HFFc6 (cell line): ENCODE measurements at places on chromosomes 12 and 14. TPM values are rescaled to one million over a fixed set of nuclear protein-coding genes. Genes with fewer than 3 reads are reported as not detected.

- H3K27me3 ChIP-seq, result peaks cover 1% of the 10 kb centered on the region
- H3K4me3 ChIP-seq, result no peak overlapping the region
- peaks cover 24% of the 10 kb centered on the region for H3K4me1 ChIP-seq
These were observed 20.5 kb downstream of the ZBTB42 start for GRCh38 chr14:104821229-104821945.

GRCh38 chr12:28108599-28108998 is 81.7 kb upstream of the CCDC91 start:
- H3K36me3 ChIP-seq, result no peaks in the 10 kb centered on the region
- H3K4me1 ChIP-seq, result peaks cover 39% of the 10 kb centered on the region
- H3K27me3 ChIP-seq, result no peaks in the 10 kb centered on the region

Gene MUCL1
- not detected in 3 replicates for total RNA-seq

DNA sequence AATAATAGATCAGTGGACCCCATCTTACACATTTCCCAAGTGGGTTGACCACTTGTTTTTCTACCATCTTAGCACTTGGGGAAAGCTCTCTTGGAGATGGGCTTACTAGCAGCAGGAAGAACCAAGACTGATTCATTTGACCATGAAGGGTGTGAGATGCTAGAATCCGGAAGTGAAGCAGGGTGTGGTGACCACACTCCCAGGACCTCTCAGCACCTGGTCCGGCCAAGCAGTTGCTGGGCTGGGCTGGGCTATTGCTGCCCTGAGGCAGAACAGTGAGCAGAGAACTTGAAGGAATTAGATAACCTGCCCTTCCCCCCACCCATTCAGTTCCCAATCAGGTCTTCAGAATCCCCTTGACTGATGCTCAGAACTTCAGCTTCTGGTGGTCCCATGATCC is 24.4 kb downstream of the ADCY6 start:
- H3K4me1 ChIP-seq, result peaks cover 21% of the 10 kb centered on the region
- H3K27me3 ChIP-seq, result no peaks in the 10 kb centered on the region
- H3K27ac ChIP-seq, result no peak overlapping the region
- H3K36me3 ChIP-seq, result peaks cover 6% of the 10 kb centered on the region

DNA sequence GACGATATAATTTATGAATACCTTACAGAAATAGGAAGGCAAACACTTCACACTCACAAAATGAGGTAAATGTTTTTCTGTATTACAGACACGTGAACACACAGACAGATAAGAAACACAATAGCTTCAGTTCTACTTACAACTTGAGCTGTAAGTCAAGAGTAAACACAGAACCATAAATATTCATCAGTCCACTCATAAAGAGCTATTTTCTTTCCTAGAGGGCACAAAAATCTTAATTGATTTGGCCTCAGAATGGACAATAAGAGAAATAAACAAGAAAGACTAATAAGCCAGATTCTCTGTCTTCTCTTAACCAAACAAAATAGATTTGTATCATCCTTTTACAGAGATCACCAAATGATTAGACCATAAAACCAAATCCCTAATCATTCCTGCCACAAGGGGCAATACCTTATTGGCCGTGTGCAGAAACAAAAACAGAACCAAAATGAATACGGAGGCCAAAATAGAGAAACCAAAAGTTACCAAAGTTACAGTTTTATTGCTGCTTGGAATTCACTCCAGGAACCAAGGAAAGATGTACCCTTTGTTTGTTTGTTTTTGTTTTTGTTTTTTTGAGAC is 38.1 kb upstream of the GARIN2 start:
- H3K27me3 ChIP-seq, result no peaks in the 10 kb centered on the region
- no peak overlapping the region for H3K4me3 ChIP-seq
- no peak for DNase-seq
- H3K36me3 ChIP-seq, result no peaks in the 10 kb centered on the region
- H3K27ac ChIP-seq, result no peak overlapping the region

Gene TEX22
- total RNA-seq, result 0.34 to 0.57 TPM (median 0.48 TPM) in 3 replicates

Gene INHBE
- not detected in 2 replicates for total RNA-seq

GRCh38 chr12:49870501-49871262 is 27.8 kb upstream of the BCDIN3D start:
- H3K4me3 ChIP-seq, result no peak overlapping the region
- no peaks in the 10 kb centered on the region for H3K36me3 ChIP-seq
- H3K27ac ChIP-seq, result no peak overlapping the region
- no peak for DNase-seq
- H3K4me1 ChIP-seq, result peaks cover 61% of the 10 kb centered on the region
- H3K27me3 ChIP-seq, result peaks cover 14% of the 10 kb centered on the region

Gene KCNMB4
- total RNA-seq, result 0.10 to 1.1 TPM (median 0.87 TPM) in 3 replicates

DNA sequence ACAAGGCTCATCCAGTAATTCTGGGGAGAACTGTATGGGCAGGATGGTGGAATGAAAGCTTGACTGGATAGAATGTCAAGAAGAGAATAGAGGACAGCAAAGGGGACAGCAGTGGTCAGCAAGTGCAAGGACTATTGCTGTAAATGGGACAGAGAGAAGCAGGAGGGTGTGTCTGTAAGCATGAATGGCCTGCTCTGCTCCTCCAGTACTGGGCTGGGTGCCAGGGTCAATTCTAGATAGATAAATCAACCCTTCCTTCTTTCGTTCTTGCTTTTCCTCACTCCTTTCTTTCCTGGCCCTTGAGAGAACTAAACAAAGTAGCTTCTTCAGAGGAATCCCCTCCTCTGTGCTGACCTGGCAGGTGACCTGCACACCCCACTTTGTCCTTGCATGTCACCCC is 1019.2 kb downstream of the BCL11B start:
- no peaks in the 10 kb centered on the region; the same call in 1 of the 2 replicates for H3K27me3 ChIP-seq
- no peak for DNase-seq
- peaks cover 4% of the 10 kb centered on the region; the same call in 1 of the 2 replicates for H3K36me3 ChIP-seq
- H3K4me3 ChIP-seq, result no peak overlapping the region

DNA sequence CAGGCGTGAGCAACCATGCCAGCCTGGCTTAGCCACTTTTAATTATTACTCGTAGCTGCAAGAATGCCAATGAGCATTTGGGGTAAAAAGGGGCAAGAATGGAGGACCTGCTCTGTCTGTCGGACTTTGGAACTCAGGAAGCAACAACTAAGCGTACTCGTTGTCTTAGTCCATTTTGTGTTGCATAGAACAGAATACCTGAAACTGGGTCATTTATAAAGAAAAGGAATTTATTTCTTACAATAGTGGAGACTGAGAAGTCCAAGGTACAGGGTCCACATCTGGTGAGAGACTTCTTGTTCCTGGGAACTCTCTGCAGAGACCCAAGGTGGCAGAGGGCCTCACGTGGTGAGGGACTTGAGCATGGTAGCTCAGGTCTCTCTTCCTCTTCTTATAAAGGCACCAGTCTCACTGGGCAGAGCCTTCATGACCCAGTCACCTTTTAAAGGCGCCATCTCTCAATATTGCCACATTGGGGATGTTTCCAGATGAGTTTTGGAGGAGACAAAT is 29.2 kb downstream of the SLC35E3 start:
- no peak overlapping the region for H3K27ac ChIP-seq
- no peak for DNase-seq
- no peaks in the 10 kb centered on the region; the same call in 1 of the 2 replicates for H3K27me3 ChIP-seq
- no peaks in the 10 kb centered on the region for H3K36me3 ChIP-seq
- no peaks in the 10 kb centered on the region; the same call in 1 of the 2 replicates for H3K4me1 ChIP-seq

GRCh38 chr12:3305464-3305863 is 185.5 kb upstream of the PRMT8 start:
- peaks cover 32% of the 10 kb centered on the region for H3K4me1 ChIP-seq
- peaks cover 21% of the 10 kb centered on the region for H3K27me3 ChIP-seq
- H3K36me3 ChIP-seq, result no peaks in the 10 kb centered on the region
- H3K27ac ChIP-seq, result no peak overlapping the region
- no peak overlapping the region for H3K4me3 ChIP-seq

GRCh38 chr12:40502322-40502721 is 189.9 kb upstream of the CNTN1 start:
- H3K27me3 ChIP-seq, result no peaks in the 10 kb centered on the region; the same call in 1 of the 2 replicates
- no peak overlapping the region for H3K27ac ChIP-seq
- DNase-seq, result no peak
- H3K4me1 ChIP-seq, result no peaks in the 10 kb centered on the region
- H3K4me3 ChIP-seq, result no peak overlapping the region

DNA sequence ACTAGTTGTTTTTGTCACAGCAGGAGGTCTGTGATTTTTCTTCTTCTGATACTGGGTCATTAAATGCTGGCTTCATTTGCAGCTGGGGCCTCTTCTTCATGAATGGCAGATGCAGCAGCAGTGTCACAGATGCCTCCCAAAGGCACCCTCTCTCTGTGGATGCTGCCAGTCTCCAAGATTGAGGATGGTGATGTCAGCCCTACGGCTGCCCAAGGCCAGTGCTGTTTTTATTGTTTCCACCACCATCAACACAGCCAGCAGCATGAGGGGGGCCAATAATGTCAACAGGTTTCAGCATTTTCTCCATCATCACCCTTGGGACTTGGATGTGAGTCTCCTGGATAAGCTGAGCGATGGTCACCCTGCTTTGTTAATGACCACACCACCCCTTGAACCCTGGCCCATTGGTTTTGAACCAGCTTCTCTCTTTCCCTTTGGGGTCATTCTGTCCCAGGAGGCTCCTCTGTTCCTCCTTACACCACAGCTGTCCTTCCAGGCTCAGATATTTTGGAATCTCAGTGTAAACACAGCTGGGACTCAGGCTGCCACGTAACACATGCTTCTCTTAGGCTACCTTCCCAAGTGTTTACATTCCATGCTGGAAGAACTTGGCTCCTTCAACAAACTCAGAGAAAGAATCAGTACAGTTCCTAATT is 151.7 kb upstream of the DDHD1 start:
- no peaks in the 10 kb centered on the region for H3K36me3 ChIP-seq
- no peak overlapping the region for H3K27ac ChIP-seq
- H3K4me1 ChIP-seq, result peaks cover 13% of the 10 kb centered on the region
- no peak for DNase-seq
- no peak overlapping the region for H3K4me3 ChIP-seq

GRCh38 chr12:15270591-15270990 is 49.4 kb upstream of the RERG start:
- no peak for DNase-seq
- H3K27ac ChIP-seq, result no peak overlapping the region
- no peaks in the 10 kb centered on the region; the same call in none of the 2 replicates for H3K27me3 ChIP-seq
- H3K4me3 ChIP-seq, result no peak overlapping the region

- no peak overlapping the region for H3K27ac ChIP-seq
- H3K4me3 ChIP-seq, result no peak overlapping the region
- no peaks in the 10 kb centered on the region for H3K4me1 ChIP-seq
- peaks cover 7% of the 10 kb centered on the region for H3K27me3 ChIP-seq
- no peaks in the 10 kb centered on the region for H3K36me3 ChIP-seq
- no peak for DNase-seq
These were observed 6.6 kb downstream of the PDE6H start for GRCh38 chr12:14979468-14979867.

Gene ZC2HC1C
- 0.43 to 1.6 TPM (median 0.64 TPM) in 3 replicates for total RNA-seq

- H3K27me3 ChIP-seq, result peaks cover 2% of the 10 kb centered on the region; the same call in 1 of the 2 replicates
- no peak overlapping the region for H3K27ac ChIP-seq
- no peak for DNase-seq
These were observed 92.6 kb upstream of the HIF1A start for GRCh38 chr14:61602733-61603077.

DNA sequence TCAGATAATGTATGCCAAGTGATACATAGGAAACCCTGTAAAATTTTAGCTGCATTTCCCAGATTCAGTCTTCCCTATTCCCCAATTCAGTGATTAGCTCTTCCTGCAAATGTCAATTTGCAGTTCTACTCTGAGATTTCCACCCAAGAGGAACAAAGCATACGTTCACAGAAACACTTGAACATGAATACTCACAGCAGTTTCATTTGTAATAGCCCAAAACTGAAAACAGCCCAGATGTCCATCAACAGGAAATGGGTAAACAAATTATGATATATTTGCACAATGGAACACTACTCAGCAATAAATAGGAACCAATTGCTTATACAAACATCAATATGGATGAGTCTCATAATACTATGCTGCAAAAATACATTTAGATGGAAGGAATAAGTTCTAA is 194.2 kb downstream of the GXYLT1 start:
- no peak for DNase-seq
- H3K36me3 ChIP-seq, result 0 out of 2 replicates have a peak, but pooled peaks cover 4% of the 10 kb centered on the region
- no peaks in the 10 kb centered on the region for H3K4me1 ChIP-seq
- H3K4me3 ChIP-seq, result no peak overlapping the region
- no peaks in the 10 kb centered on the region for H3K27me3 ChIP-seq

GRCh38 chr14:37091651-37092050 is 80.8 kb downstream of the SLC25A21 start:
- H3K27me3 ChIP-seq, result no peaks in the 10 kb centered on the region
- no peak overlapping the region for H3K27ac ChIP-seq
- no peak for DNase-seq
- no peak overlapping the region for H3K4me3 ChIP-seq
- H3K4me1 ChIP-seq, result peaks cover 15% of the 10 kb centered on the region

DNA sequence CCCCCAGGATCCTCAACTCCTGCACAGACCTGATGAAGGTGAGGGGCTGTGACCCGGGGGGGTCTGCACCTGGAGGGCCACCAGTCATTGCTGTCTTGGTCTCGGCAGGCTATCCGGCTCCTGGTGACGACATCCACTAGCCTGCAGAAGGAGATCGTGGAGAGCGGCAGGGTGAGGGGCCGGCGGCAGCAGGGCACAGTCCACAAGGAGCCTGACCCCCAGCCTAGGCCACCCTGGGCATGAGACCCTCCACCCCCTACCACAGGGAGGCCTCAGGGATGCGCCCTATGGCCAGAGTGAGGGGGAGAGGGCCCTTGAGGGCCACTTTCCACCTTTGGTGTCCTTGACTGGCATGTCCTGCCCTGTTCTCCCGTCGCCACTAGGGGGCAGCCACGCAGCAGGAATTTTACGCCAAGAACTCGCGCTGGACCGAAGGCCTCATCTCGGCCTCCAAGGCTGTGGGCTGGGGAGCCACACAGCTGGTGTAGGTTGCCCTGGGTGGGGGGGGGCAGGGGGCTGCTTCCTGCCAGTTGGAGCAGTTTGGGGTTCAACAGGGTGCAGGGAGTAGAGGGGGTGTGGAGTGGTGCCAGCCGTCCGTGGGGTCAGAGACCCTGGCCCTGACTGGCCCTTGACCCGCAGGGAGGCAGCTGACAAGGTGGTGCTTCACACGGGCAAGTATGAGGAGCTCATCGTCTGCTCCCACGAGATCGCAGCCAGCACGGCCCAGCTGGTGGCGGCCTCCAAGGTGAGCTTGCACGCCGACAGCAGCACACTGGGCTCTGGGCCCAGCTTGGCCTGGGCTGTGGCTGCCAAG is 25.0 kb downstream of the HIP1R start:
- H3K4me3 ChIP-seq, result no peak overlapping the region
- no peak overlapping the region for H3K27ac ChIP-seq
- peaks cover 4% of the 10 kb centered on the region; the same call in 1 of the 2 replicates for H3K36me3 ChIP-seq
- DNase-seq, result peak; percentile 65

DNA sequence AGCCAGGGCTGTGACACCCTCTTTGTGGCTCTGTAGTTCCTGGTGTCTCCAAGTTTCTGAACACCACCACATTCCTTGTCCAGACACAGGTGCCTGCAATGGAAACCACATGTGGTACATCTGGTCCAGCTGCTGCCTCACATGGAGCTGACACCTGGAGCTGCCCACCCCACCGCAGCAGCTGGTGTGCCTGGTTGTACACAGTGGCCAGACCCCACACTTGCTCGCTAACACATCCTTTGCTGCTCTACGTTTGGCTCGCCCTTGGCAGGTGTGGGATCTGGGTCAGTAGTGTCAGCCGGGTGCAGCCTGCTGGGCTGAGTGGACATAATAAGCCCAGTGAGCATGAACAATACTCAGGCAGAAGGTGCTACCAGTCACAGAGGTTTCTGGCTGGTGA is 198.9 kb downstream of the ADGRD1 start:
- no peaks in the 10 kb centered on the region; the same call in 1 of the 2 replicates for H3K27me3 ChIP-seq
- H3K4me1 ChIP-seq, result no peaks in the 10 kb centered on the region
- no peak overlapping the region for H3K4me3 ChIP-seq
- peaks cover 5% of the 10 kb centered on the region for H3K36me3 ChIP-seq
- DNase-seq, result no peak

Gene FOXA1
- total RNA-seq, result 0.29 and 7.3 TPM in 2 replicates

- H3K36me3 ChIP-seq, result no peaks in the 10 kb centered on the region
- no peak overlapping the region for H3K4me3 ChIP-seq
- no peaks in the 10 kb centered on the region for H3K4me1 ChIP-seq
- no peak overlapping the region for H3K27ac ChIP-seq
- peaks cover 1% of the 10 kb centered on the region for H3K27me3 ChIP-seq
These were observed 4.6 kb downstream of the OVCH1 start for GRCh38 chr12:29492891-29493290.
